ENCODE measurements at places on chromosomes 3 and 15.

- DNase-seq: no peak
These were observed 5.2 kb downstream of the POLR2H start for GRCh38 chr3:184366619-184367289.

DNA sequence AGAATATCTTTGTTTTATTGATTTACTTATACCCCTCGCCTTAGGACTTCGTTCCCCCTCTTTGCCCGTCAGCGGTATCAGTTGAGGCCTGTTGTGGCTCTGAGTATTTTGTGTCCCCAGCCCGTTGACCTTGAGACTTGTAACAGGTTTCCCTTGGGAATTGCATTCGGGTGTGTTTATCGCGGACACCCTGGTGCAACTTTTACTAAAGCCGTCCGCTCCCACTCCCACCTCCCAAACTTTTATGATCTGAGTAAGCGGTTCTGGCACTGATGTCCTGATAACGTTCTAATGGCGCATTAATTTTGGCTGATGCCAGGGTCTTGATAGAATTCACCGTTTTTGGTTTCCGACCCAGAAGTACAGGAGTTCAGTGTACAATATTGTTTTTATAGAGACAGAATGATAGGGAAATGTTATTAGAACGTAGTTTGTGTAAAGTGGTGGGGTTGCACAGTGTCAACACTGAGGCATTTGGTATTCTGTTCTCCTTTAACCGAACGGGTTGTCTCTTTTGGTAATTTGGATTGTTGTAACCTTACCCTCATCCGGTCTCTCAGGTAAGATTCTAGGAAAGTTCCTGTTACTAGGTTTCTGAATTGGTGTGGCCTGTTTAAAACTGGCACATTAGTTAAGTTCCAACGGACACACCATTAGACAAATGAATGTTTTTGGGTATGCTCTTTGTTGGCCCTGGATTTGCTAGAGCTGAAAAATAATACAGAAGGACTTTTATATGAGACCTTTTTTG lies 47.8 kb downstream of the OIP5 start:
- DNase-seq: no peak

GRCh38 chr15:72724028-72724427 lies 38.0 kb downstream of the BBS4 start:
- DNase-seq: no peak

- no peak for DNase-seq
These were observed 274.2 kb downstream of the OCA2 start for GRCh38 chr15:27824841-27825422.

GRCh38 chr15:63287109-63287508 lies 9.7 kb downstream of the APH1B start:
- no peak for DNase-seq

GRCh38 chr3:65974509-65974908 lies 64.2 kb downstream of the MAGI1 start:
- no peak for DNase-seq

DNA sequence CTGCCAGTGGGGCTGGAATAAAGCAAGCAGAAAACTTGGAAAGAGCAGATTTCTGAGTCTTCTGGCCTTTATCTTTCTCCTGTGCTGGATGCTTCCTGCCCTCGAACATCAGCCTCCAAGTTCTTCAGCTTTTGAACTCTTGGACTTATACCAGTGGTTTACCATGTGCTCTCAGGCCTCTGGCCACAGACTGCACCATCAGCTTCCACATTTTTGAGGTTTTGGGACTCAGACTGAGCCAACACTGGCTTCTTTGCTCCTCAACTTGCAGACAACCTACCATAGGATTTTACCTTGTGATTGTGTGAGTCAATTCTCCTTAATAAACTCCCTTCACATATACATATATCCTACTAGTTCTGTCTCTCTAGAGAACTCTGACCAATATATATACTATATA lies 706.6 kb downstream of the NR2F2 start:
- no peak for DNase-seq

GRCh38 chr15:40420793-40421192 lies 15.2 kb downstream of the IVD start:
- DNase-seq: peak; percentile 48

- peak; percentile 30 for DNase-seq
These were observed 90.2 kb downstream of the CERS3 start for GRCh38 chr15:100438570-100438969.

DNA sequence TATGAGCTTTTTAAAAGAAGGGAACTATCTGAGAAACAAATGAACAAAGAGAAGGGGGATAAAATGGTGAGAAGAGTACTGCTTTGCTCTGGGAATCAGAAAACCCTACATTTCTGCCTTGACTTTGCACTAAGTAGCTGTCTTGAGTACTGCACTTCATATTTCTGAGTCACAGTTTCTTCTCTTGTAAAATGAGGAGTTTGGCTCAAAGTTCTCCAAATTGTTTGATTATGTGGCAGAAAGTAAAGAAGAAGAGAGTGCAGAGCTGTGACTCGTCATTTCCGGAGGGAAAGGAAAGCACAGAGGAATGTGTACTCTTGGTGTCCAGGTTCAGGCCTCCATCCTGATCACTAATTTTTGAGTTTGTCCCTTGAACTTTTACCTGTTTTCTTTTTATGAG lies 54.7 kb downstream of the TP63 start:
- DNase-seq: no peak

DNA sequence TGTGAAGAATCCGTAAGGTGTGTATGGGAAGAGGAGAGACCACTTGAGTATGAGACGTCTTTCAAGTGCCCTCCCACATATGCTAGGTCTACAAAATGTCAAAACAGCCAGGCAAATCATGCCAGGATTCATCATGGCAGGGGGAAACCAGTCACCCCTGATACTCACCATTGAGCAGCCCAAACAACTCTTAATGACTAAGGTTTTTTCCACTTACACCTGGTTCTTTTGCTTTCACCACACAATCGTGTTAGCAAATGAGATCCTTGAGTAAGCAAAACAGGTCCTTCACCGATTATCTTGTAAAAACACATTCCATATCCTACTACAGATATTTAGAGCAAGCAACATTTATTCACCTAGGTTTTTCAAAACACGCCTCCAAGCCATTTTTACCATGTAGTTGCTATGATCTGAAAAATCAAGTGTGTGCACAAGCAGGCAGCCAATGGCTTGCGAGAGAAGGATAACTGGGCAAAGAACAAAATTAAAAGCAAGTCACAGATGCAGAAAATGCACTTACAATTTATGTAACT lies 177.5 kb upstream of the LPP start:
- no peak for DNase-seq

- no peak for DNase-seq
These were observed 66.5 kb downstream of the CD47 start for GRCh38 chr3:108024146-108024850.

- no peak for DNase-seq
These were observed 28.8 kb downstream of the PCNP start for GRCh38 chr3:101602731-101603130.

DNA sequence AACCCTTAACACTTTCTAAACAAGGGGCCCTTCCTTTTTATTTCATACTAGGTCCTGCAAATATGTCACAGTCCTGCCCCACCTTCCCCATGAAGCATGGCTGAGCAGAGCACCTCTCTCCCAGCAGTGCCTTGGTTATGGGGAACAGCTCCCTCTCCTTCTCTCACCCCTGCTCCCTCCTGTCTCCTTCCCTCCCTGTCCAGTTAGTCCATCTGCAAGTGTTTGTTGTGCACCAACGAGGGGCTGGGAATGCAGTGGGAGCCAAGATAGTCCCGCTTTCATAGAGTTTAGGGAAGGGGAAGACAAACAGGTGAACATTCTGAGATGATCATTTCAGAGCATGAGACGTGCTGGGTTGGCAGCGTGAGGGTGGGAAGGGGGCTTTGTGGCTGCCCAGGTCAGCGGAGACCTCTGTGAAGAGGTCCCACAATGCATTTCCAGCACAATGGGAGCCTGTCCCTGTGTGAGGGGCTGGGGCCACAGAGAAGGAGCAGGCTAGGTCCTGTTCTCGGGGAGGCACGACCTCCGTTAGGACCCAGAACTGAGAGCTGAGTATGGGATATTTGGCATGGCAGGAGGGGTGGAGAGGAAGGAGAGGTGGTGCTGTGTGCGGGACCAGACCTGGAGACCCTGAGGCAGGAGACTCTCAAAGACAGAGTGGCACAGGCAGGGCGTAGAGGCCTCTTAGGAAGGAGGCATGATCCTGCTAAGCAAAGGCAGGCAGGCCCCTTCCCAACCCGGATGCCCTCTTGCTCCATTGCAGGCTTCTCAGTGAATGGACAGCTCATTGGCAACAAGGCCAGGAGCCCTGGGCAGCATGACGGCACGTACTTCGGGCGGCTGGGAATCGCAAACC lies 5.5 kb upstream of the ITIH3 start:
- no peak for DNase-seq
